ENCODE measurements at places on chromosomes 12 and 14. TPM values are rescaled to one million over a fixed set of nuclear protein-coding genes. Genes with fewer than 3 reads are reported as not detected.
A peak's percentile ranks its signal among the peaks of the same experiment; 100 is the strongest.

DNA sequence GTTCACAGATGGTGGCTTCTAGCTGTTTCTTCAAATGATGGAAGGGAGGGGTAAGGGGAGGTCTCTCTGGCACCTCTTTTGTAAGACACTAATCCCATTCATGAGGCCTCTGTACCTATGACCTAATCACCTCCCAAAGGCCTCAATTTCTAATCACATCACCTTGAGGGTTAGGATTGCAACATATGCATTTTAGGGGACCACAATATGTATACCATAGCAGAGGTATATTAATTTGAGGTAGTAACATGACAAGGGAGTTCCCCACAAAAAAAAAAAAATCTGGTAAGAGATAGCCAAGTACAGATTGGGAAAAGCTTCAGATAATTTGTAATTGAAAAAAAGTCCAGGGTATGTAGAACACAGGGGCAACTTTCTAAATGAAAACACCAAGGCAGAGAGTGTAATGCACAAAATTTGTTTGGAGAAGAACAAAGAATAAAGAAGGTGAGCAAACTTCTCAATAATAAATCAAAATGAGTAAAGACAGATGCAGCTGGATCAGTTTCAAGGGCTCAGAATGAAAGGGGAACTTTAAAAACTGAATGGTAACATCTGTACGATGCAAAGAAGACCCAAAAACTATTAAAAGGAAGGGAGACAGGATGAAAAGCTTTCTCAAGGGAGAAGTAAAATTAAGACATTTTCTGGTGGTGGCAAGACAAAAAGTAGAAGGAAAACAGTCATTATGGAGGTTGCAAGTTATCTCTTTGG, 125.5 kb upstream of the DCN start:
- no peak for DNase-seq
- H3K36me3 ChIP-seq, result no peaks in the 10 kb centered on the region
- no peaks in the 10 kb centered on the region for H3K4me1 ChIP-seq
- no peak overlapping the region for H3K4me3 ChIP-seq

DNA sequence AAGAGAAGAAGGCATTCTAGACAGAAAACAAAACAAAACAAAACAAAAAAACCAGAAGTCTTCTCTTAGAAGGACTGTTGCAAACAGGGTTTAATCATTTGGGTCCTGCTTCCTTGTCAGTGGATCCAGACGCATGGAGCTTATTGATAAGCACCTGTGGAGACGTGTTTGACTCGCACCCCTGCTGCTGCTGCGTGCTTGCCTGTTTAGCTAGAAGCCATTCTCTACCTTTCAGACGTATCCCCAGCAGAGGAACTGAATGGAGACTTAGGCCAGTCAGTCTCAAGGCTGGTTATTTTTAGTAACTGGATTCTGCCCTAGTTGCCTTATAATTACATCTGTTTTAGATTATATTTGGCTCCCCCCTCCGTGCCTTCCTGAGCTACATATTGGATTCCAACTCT, 186.1 kb upstream of the EEA1 start:
- no peak overlapping the region for H3K4me3 ChIP-seq
- no peaks in the 10 kb centered on the region for H3K27me3 ChIP-seq
- no peaks in the 10 kb centered on the region for H3K36me3 ChIP-seq
- no peaks in the 10 kb centered on the region for H3K4me1 ChIP-seq

DNA sequence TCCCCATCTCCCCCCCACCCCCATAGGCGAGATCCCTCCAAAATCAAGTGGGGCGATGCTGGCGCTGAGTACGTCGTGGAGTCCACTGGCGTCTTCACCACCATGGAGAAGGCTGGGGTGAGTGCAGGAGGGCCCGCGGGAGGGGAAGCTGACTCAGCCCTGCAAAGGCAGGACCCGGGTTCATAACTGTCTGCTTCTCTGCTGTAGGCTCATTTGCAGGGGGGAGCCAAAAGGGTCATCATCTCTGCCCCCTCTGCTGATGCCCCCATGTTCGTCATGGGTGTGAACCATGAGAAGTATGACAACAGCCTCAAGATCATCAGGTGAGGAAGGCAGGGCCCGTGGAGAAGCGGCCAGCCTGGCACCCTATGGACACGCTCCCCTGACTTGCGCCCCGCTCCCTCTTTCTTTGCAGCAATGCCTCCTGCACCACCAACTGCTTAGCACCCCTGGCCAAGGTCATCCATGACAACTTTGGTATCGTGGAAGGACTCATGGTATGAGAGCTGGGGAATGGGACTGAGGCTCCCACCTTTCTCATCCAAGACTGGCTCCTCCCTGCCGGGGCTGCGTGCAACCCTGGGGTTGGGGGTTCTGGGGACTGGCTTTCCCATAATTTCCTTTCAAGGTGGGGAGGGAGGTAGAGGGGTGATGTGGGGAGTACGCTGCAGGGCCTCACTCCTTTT, 2.7 kb downstream of the GAPDH start:
- H3K36me3 ChIP-seq, result peaks cover 28% of the 10 kb centered on the region
- peak overlapping the region; percentile 68 for H3K27ac ChIP-seq
- no peak overlapping the region for H3K4me3 ChIP-seq
- no peak for DNase-seq
- H3K27me3 ChIP-seq, result no peaks in the 10 kb centered on the region
- H3K4me1 ChIP-seq, result peaks cover 80% of the 10 kb centered on the region

ISCU gene
- 105 TPM for total RNA-seq

GRCh38 chr14:65101631-65102440, 481 bp downstream of the MAX start:
- H3K4me1 ChIP-seq, result peaks cover 53% of the 10 kb centered on the region
- peak overlapping the region; percentile 94 for H3K27ac ChIP-seq
- H3K36me3 ChIP-seq, result no peaks in the 10 kb centered on the region
- DNase-seq, result no peak
- no peaks in the 10 kb centered on the region for H3K27me3 ChIP-seq
- peak overlapping the region; percentile 94 for H3K4me3 ChIP-seq

- no peak for DNase-seq
- no peaks in the 10 kb centered on the region for H3K36me3 ChIP-seq
- peaks cover 7% of the 10 kb centered on the region for H3K27me3 ChIP-seq
Observed at GRCh38 chr12:108052260-108052659, 76.8 kb upstream of the WSCD2 start.

- no peaks in the 10 kb centered on the region for H3K27me3 ChIP-seq
- no peaks in the 10 kb centered on the region for H3K36me3 ChIP-seq
- H3K27ac ChIP-seq, result no peak overlapping the region
- no peak overlapping the region for H3K4me3 ChIP-seq
- DNase-seq, result no peak
Observed at GRCh38 chr12:3145033-3145432, 67.9 kb downstream of the TSPAN9 start.

Measured in suprapubic skin (tissue), 4 donors.